Caki2 (cell line): ENCODE measurements at places on chromosomes 7 and 10. TPM values are rescaled to one million over a fixed set of nuclear protein-coding genes. Genes with fewer than 3 reads are reported as not detected.

DNA sequence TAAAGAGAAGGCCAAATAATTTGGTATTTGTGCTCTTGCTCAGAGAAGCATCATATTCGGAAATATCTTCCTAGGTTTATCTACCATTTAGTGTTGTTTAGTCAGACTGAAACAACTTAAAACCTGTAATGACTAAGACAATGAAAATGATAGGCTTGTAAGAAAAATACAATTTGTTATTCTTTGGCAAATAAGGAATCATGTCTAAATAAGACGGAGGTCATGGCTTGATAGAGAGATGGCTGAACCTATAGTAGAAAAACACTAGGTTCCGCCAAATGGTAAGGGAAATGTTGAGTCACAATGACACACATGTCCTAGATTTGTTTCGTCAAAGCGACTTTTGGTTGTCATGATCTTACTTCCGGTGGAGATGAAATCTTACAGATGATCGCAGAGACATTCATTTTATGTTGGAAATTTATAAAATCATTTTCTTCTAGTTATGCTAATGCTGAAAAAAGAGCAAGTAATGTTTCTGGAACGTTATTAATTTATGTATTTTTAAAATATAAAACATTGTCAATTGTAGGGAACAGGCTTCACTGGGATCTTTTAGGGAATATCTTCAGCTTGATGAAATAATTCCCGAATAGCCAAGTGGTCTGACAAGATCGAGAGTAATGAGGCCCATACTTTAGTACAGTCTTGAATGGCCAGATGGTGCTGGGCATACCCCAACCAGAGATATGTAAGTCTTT is 1.0 kb downstream of the SRGN start:
- DNase-seq, result peak; percentile 71

GRCh38 chr10:132739225-132739613 is 46.7 kb downstream of the NKX6-2 start:
- no peak for DNase-seq

- no peak for DNase-seq
These were observed 395.6 kb upstream of the ETV1 start for GRCh38 chr7:14385074-14385473.

GRCh38 chr7:36726806-36727503 is 2.7 kb upstream of the AOAH start:
- no peak for DNase-seq

DNA sequence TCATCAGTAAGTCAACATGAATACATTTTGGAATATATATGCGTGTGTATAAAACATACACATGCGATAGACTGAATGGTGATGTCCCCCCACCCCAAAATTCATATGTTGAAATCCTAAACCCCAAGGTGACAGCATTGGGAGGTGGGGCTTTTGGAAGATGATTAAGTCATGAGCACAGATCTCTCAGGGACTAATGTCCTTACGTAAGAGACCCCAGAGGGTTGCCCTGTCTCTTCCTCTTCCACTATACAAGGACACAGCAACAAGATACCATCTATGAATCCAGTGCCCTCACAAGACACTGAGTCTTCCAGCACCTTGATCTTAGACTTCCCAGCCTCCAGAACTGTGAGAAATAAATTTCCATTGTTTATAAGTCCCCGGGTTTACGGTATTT is 22.5 kb downstream of the DRGX start:
- no peak for DNase-seq

DNA sequence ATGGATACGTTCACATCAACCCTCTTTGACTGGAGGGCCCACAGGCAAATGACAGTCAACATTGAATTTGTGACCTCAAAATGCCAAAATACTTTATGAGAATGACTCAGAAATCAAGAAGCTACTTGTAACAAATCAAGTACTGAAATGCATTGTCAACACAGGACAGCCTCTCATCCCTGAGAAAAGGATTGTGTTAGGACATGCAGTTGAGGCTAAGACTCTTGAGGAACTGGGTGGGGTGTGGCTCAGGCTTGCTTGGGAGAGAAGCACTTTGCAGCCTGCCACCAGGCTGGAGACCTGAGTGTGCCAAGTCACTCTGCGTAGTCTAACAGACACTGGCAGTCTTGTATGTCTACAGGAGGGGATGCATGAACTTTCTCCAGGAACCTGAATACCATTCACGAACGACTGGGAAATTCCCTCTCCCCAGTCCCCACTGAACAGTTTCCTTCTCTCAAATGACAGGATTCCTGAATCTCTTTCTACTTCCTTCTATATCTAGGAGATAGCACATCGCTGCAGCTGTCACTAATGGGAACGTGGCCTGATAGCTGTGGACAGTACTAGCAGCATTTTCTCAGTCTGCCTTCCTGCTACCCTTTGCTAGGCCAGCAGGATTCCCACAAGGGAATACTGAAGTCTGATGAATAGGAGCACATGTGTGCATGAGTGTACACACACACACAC is 3.3 kb upstream of the SMO start:
- DNase-seq, result peak; percentile 66

GRCh38 chr10:17077346-17077781 is 52.2 kb downstream of the CUBN start:
- DNase-seq, result no peak

DNA sequence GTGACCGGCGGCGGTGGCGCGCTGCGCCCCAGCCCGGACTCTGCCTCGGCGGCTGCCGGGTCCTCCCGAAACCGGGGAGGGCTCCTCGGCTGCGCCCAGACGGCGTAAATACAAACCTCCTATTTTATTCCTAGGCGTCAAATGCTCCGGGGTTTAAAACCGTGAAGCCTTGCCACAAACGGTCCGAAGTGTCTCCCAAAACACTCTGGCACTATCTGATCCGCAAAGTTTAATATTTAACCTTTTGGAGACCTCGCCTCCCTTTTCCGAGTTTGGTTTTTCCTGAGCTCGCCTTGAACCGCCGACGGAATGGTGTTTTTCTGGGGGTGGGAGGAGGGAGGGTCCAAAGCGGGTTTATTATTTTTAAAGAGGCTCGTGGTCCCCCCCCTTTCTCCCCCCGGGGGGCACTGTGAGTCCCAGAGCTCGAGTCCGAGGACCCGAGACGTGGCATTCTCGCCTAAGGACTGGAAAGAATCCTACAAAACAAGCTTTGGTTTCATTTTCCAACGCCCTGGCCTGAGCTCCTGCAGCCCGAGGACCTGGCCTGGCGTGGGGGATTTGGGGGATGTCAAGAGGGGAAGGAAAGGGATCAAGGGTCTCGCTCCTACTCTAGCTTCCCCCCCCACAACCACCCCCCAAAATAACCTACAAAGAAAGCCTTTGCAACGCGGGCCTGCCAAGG is 1.8 kb downstream of the TNRC18 start:
- DNase-seq, result peak; percentile 73

DNA sequence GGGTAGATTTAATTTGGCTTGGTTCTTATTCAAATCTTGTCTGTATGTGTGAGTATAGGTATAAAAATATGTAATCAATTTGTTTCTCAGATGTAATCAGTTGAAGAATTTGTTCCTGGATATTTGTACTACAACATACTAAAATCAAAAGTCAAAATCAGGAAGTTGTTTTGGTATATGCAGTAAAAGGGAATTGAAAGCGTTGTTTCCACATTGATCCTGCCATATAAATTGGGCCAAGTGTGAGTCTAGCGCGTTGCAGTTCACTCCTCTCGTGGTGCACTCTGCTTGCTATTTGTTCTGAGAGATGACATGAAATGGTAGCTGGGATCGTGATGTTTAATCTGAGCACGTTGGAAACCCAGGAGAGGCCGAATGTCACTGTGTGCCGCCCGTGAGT is 55.9 kb downstream of the SHH start:
- DNase-seq, result no peak

- no peak for DNase-seq
These were observed 77.4 kb downstream of the CUL2 start for GRCh38 chr10:35012781-35013180.

DNA sequence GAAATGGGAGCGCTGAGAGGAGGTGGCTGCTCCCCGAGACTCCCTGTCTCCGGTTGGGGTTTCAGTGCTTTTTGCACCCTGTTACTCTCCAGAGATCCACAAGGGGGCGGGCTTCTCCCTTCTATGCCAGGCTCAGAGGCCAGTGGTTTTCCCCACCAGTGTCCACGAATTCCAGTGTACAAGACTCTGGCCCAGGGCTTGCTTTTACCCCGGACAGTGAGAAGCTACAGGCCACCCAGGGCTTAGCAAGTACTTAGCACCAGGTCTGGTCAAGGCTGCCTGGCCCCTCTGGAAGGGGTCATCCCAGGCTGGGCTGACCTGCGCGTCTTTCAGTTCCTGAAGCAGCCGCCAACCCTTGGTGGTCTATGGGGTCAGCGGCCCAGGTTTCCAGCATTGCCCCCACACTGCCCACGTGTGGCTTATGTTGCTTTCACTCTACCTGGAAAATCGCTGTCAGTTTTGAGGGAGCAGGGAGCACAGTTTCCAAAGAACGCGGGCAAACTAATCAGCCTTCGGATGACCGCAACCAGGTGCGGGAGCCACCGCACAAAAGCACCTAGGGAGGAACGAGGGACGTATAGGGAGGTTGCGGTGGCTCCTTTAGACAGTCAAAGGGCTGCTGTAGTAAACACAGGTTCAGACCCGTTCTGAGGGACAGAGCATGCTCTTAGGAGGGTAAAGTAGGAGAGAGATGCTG is 6.8 kb downstream of the CYP26A1 start:
- peak; percentile 41 for DNase-seq

GRCh38 chr10:50740293-50740648 is 535 bp downstream of the ASAH2B start:
- DNase-seq, result no peak

GRCh38 chr7:20440472-20441105 is 109.9 kb downstream of the ITGB8 start:
- DNase-seq, result no peak

GRCh38 chr7:34207810-34208209 is 302.5 kb downstream of the BMPER start:
- no peak for DNase-seq

GRCh38 chr7:16982640-16983350 is 101.0 kb upstream of the AGR3 start:
- DNase-seq, result peak; percentile 67

DNA sequence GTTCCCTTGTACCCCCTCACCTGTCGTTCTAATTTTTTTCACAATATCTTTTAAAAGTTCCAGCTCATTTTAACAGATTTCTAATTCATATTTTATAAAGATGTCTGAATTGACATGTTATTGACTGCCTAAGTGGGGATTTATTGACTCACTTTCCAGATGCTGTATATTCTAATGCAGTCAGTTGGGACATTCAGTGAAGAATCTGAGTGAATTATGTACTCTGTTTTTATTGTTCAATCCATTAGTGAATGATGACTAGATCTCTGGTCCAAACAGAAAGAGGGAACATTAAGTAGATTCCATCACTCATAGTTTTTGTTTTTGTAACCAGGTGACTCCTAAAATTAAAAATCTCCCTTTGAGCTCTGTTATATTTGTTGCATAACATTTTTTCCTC is 54.3 kb downstream of the LOXL4 start:
- no peak for DNase-seq

DNA sequence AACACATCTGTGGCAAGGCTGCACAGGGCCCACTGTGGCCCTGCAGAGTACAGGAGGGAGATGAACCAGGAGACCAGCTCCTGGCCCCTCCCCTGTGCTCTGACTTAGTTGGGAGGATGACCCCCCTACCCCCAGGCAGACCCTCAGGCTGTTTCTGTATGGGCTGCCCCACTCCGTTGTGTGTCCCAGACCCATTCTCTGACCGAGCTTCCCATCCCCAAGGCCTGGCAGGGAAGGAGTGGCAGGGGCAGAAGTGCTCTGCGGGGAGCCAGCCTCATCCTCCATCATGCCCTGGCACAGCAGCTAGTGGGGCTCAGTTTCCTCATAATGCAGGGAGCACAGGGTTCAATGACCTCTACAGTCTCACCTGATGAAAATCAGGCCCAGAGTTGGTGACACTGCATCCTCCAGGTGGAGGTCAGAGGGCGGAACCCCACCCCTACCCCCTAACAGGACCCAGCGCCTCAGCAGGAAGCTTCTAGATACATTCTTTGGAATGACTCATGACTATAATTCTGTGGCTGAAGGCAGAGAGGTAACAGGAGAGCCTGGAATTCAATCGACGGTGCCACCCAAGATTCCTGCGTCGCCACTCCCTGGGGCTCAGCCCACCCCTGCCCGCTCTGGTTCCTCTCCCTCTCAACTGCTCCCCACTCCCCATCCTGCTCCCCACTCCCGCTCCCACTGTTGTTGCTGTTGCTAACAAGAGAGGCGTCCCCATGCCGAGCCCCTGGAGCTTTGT is 18.2 kb downstream of the PODXL start:
- DNase-seq, result no peak

DNA sequence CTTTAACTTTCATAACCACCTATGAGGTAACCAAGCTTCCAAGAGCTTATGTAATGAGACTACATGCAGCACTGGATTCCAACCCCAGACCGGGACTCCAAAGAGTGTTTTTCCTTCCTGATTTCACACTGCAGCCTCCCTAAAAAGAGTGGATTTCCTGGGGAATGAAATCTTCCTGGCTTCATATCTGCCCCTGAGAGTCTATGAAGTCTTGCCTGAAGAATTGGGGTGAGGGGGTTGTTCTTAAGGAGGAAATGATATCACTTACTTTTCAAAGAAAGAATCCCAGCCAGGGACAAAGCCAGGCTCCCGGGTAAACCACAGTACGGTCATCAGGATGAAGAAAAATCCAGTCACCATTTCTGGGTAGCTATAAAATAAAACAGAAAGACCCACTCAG is 29.7 kb downstream of the STMP1 start:
- DNase-seq, result no peak

DNA sequence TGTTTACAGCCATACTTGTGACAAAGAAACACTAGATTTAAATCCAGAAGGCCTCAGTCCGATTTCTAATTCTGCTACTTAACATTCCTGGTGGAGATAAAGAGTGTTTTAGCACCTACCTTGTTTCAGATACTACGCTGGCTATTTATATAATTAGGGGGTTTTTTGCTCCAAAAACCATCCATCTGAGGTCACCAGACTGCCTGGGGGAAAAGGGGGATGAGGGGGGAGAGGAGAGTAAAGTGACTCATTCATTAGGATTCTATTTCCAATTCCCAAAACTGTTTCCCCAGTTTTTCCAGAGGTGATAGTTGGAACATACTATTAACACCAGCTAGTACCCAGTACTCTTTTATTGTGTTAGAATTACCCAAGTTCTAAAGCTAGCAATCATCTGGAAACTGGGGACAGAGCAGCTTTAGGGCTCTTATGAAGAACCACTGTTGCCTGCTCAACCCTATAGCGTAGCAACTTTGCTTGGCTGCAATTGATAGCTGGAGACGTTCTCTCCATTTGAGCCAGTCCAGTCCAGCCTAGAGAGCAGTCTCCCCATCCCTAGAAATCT is 6.6 kb downstream of the GCC1 start:
- no peak for DNase-seq

GPR158 gene
- not detected in 2 replicates for total RNA-seq

PAX2 gene
- not detected in 2 replicates for total RNA-seq

CNTNAP2 gene
- not detected in 2 replicates for total RNA-seq

ZPBP gene
- not detected in 2 replicates for total RNA-seq

PTF1A gene
- total RNA-seq, result not detected in 2 replicates

COL17A1 gene
- 0.03 TPM in 1 of 2 replicates, not detected in the other for total RNA-seq

PRKCQ gene
- 9.8 and 10.8 TPM in 2 replicates for total RNA-seq

UNC5B gene
- 0.20 TPM in 1 of 2 replicates, not detected in the other for total RNA-seq

PIK3CG gene
- not detected in 2 replicates for total RNA-seq

SMARCD3 gene
- total RNA-seq, result 12.4 and 13.1 TPM in 2 replicates

C10orf62 gene
- total RNA-seq, result 0.41 TPM in 1 of 2 replicates, not detected in the other

CYP2C19 gene
- 0.41 TPM in 1 of 2 replicates, not detected in the other for total RNA-seq
